Stimulated activated CD8-positive, alpha-beta memory T cell treated with anti-CD3 and anti-CD28 coated beads, Interleukin-4, amount 100 ng/mL, for 24 hours (primary cell): ENCODE measurements at places on chromosomes 1 and 21.

DNA sequence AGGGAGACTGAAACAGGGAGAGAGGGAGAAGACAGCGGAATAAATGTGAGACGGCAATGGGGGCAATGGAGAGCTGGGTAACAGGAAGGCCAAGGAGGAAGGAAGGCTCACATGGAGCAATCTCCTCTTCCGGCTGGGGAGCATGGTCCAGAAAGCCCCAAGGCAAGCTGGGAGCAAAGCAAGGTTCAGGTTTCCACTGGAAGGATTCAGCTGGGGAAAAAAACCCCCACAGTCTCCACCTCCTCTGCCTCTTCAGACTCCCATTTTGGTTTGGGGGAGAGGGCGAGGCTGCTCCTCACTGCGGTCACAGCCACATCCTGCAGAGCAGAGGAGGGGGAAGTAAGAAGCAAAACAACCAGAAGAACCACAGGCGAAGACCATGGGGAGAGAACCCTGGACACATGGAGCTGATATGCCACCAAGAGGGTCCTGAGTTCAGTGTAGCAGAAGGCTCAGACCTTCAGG, 650 bp downstream of the TNFAIP8L2 start:
- DNase-seq = peak; percentile 49

GRCh38 chr1:212987702-212988322, 27.9 kb downstream of the ANGEL2 start:
- DNase-seq = no peak

GRCh38 chr1:230464671-230465070, 38.5 kb upstream of the PGBD5 start:
- DNase-seq = no peak

GRCh38 chr1:119573886-119574285, 66.9 kb downstream of the HSD3B1 start:
- DNase-seq = no peak

DNA sequence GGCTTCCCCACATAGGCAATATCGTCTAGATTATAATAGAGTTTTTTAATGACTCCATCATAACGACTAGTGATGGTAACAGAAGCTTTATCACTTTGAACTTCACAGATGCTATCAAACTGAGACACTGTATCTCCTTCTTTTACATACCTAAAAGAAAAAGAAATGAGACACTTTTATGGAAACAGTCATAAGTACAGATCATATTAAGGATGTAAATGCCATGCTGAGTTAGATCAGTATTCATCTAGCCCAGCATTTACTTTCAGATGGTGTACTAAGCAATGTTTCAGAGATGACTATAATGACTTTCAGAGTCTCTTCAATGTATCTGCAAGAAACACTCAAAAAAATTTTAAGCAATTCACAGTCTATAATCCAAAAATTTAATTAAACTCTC, 18.9 kb downstream of the DBT start:
- no peak for DNase-seq

DNA sequence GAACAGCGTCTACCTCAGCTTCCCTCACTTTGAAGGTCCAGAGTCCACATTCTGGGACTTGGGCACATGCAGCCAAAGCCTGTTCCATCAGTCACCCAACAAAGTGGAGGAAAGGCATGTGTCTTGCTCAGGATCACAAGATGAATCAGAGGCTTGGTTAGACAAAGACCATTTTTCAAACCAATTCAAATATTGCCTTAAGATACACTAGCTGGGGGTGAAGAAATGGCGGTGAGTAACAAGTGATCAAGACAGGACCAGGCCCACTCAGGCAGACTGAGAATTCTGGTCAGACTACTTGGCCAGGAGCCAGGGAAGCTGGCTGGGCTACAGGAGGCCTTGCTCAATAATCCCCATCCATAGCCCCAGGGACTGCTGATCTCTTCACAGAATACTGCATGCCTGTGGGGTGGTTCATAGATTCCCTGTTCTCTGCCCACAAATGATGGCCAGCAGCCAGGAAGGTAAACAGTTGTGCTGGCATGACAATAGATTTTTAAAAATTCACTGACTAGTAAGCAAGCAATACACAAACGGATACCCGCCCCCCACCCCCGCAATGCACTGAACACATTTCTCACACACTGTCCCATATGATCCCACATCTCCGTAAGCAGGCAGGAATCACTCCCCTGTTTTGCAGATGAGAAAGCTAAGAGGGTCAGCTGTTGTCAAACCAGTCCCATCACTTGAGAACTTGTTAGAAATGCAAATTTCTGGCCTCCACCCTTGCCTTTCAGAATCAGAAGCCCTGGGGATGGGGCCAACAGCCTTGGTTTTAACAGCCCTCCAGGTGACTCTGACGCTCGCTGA, 27.2 kb downstream of the ERI3 start:
- DNase-seq = no peak

DNA sequence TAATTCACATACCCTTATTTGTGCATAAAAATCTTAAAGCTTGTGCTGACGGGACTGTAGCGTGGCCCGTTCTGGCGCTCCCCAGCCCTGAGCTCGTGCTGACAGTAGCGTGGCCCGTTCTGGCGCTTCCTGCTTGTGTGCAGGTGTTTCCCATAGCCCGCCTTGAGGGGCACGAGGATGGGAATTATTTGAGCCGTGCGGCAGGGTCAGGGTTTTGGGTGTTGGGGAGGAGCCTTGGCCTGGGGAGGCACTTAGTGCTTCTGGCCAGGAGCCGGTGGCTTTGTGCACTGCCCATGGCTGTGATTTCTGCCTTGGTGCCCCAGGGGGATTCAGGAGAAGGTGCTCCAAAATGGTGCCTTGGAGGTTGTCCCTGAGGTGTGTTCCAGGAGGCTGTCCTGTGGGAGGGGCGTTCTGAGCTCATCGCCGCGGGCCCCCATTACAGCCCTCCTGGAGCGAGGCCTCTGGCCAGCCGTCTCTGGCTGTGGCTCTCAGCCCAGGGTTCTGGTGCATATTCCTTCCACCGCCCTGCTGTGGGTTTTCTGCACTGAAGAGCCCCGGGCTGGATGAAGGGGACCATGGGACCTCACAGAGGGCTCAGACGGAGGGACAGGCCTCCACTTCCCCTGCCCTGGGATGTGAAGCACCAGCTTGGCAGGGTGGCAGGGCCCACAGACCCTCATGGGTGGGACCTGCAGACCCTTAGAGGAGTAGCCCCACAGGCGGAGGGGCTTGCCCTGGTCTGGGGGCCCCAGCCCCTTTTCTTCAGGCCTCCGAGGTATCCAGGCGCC, 6.6 kb downstream of the SLX9 start:
- no peak for DNase-seq

DNA sequence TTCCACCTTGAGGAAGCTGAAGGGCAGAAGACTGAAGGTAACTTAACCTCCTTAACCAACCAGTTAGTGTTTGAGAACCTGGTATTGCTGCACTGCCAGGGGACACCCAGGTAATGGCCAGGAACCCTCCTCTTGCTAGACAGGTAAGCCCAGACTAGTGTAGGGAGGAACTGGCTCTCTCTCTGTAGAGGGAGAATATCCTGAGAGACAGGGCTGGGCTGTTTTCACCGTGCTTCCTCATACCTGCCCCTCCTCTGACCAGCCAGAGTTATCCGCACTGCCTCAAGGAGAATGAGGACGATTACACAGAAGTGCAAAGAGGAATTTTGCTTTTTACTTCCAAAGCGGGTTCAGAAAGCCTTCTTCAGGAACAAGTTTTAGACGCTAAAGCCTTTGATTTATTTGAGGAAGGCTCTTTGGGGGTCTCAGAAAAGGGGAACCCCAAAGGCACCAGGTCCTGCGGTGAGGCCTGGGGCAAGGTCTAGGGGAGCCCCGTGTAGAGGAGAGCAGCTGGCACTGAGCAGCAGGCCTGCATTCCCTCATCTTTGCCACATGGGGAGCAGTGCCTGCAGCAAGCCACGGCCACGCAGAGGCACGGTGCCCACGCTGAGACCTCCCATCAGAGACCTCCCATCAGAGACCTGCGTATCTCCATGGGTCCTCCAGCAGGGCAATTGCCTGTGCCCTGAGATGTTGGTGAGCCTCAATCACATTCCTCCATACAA, 13.5 kb downstream of the GNG4 start:
- DNase-seq = no peak

GRCh38 chr1:81547912-81548303, 252.8 kb upstream of the ADGRL2 start:
- no peak for DNase-seq
